Foreskin keratinocyte (primary cell): ENCODE measurements at places on chromosomes 4 and X. TPM values are rescaled to one million over a fixed set of nuclear protein-coding genes. Genes with fewer than 3 reads are reported as not detected.

Gene NXF2
- polyA plus RNA-seq = not detected in 2 replicates

Gene EBP
- polyA plus RNA-seq = 558 and 569 TPM in 2 replicates

Gene C4orf51
- polyA plus RNA-seq = not detected in 2 replicates

Gene VCX2
- polyA plus RNA-seq = not detected in 2 replicates

Gene CT55
- not detected in 2 replicates for polyA plus RNA-seq

GRCh38 chrX:70289168-70289792 lies 447 bp downstream of the PDZD11 start:
- peak; percentile 8 for DNase-seq

GRCh38 chr4:118881512-118882146 lies 7.0 kb upstream of the SYNPO2 start:
- DNase-seq = peak; percentile 92

GRCh38 chr4:78534286-78534955 lies 17.1 kb upstream of the ANXA3 start:
- peak; percentile 87 for DNase-seq

DNA sequence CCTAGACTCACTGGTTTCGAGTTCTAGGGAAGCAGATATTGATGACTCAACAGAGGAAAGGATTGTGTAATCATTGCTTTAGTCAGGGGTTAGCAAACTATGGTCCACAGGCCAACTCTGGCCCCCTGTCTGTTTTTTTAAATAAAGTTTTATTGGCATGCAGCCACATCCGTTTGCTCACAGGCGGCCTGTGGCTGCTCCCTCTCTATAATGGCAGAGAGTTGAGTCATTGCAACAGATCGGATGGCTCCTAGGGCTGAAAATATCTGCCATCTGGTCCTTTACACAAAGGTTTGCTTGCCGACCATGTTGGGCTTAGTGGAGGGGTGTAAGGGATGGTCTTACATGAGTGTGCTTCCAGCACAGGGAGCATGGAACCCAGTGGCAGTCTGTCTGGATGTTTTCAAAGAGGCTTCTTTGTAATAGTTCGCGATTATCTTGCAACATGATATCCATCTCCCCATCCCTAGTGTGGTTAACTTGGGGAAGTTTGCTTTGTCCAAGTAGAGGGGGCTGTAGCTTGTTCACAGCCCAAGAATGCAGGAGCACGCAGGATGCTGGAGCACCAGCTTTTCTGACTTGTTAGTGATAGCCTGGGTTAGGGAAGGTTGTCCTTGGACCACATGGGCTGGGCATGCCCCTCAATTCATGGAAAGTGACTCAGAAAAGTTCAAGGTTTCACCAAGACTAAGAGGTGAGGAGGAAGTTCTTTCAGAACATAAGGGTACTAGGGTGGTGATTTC lies 59.3 kb upstream of the CLDN34 start:
- peak; percentile 44 for DNase-seq

DNA sequence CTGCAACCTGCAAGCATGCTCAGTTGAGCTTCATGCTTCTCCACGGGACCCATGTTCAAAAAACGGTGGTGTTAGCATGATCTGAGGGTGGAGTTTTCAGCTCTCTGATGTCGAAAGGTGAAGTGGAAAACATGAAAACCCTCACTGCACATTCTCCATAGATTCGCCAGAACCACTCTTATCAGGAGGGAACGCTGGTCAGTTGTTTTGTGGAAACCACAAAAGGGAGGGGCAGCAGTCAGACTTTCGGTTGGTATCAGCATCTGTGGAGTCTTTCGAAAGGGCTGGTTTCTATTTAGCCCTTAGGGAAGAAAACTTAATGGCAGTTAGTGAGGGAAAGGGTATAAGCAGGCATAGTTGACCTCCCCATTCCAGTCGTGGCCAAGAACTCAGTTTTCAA lies 12.6 kb downstream of the PPA2 start:
- no peak for DNase-seq

DNA sequence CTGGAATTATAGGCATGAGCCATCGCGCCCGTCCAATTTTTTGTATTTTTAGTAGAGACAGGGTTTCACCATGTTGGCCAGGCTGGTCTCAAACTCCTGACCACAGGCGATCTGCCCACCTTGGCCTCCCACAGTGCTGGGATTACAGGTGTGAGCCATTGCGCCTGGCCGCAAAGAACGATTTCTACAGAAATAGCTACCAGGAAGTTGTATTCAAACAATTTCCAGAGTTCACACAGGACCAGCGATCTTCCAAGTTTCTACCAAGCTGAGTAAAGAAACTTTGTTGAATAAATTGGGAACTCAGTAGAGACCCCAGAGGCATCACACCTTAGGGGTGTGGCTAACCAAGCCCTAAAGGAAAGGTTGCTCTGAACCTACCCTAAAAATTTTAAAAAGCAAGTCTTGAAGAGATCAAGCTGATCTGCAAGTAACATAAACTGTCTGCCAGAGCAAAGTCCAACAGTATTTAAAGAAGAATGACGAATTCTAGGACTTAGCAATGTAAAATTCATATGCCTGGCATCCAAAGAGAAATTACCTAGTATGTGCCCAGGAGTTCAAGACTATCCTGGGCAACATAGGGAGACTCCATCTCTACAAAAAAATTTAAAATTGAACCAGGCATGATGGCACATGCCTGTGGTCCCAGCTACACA lies 48.4 kb upstream of the USP9X start:
- DNase-seq = no peak
